Activated CD4-positive, alpha-beta T cell treated with anti-CD3 and anti-CD28 coated beads, Interleukin-2, amount 10 ng/mL, durations not matched to agents 7 days and 5 days (primary cell): ENCODE measurements at places on chromosomes 2 and 18. TPM values are rescaled to one million over a fixed set of nuclear protein-coding genes. Genes with fewer than 3 reads are reported as not detected.

DNA sequence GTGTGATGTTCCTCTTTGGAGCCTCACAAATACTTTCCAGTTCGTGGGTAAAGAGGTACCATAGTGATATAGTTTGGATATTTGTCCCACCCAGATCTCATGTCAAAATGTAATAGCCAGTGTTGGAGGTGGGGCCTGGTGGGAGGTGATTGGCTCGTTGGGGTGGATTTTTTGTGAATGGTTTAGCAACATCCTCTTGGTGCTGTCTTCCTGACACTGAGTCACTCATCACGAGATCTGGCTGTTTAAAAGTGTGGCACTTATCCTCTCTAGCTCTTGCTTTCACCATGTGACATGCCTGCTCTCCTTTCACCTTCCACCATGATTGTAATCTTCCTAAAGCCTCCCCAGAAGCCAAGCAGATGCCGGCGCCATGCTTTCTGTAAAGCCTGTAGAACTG, 3.0 kb upstream of the CCDC93 start:
- H3K36me3 ChIP-seq: peaks cover 3% of the 10 kb centered on the region
- no peak overlapping the region for H3K4me3 ChIP-seq
- H3K27ac ChIP-seq: no peak overlapping the region
- DNase-seq: no peak

- no peaks in the 10 kb centered on the region for H3K27me3 ChIP-seq
- peak overlapping the region; percentile 68 for H3K27ac ChIP-seq
- H3K4me1 ChIP-seq: peaks cover 57% of the 10 kb centered on the region
- H3K36me3 ChIP-seq: peaks cover 33% of the 10 kb centered on the region
Observed at GRCh38 chr18:69943021-69943420, 4.7 kb downstream of the CD226 start.

GRCh38 chr2:43939695-43940256, 56.0 kb downstream of the LRPPRC start:
- no peak for DNase-seq
- H3K27me3 ChIP-seq: no peaks in the 10 kb centered on the region
- H3K4me1 ChIP-seq: peaks cover 1% of the 10 kb centered on the region
- peaks cover 34% of the 10 kb centered on the region for H3K36me3 ChIP-seq
- peak overlapping the region; percentile 15 for H3K27ac ChIP-seq

The DSG1 gene
- total RNA-seq: not detected

The IMPACT gene
- total RNA-seq: 9.3 TPM
